ENCODE measurements at places on chromosomes 5 and 9.

- DNase-seq = no peak
Measured at GRCh38 chr5:91357012-91357634, 26.0 kb downstream of the ARRDC3 start.

DNA sequence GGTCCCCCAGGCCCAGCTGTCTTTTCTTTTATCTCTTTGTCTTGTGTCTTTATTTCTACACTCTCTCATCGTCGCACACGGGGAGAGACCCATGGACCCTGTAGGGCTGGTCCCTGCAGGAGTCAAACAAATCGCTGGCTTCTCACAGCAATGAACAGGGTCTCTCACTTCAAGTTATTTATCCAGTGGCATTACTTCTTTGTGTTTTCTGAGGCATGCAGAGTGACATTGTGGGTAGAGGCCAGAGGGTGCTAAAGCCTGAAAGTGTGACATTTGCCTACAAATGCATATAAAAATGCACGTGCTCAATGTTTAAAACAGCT, 127.6 kb downstream of the ST8SIA4 start:
- DNase-seq = no peak

- no peak for DNase-seq
Measured at GRCh38 chr9:7011395-7012067, 253.8 kb downstream of the KDM4C start.

DNA sequence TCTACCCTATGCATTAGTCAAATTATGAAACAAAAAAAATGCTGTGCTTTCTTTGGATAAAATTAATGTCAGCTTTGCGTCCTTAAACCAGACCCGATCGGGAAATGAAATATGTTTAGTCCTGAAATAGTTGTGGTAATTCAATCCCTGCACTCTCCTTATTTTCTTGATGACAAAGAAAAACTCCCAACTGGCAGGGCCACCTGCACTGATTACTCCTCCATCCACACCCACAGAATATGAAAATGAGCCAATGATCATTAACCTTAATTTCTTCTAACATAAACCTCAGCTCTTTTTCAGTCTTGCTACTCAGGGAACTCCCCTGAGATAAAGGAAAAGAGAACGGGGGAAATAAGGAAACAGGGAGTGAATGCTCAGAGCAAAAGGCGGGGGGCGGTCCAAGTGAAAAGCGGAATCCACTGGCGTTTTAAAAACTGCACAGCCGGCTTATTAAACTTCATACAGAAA, 245.3 kb downstream of the BNC2 start:
- no peak for DNase-seq

DNA sequence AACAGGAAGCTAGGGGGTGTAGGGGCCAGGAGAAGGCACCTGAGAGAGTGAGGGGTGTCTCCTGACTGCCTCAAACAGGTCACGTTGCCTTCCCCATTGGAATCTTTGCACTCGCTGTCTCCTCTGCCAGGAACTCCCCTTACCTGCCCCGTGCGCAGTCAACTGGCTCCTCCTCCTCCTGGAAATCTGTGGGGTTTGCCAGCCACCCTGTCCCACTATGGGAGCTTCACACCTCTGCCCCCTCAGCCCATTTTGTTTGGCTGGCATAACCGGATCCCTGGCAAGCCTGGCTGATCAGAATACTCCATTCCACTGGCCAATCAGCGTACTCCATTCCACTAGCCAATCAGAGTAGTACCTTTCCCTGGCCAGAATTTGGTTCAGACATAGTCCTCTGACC, 10.4 kb upstream of the SLC34A1 start:
- DNase-seq = no peak

DNA sequence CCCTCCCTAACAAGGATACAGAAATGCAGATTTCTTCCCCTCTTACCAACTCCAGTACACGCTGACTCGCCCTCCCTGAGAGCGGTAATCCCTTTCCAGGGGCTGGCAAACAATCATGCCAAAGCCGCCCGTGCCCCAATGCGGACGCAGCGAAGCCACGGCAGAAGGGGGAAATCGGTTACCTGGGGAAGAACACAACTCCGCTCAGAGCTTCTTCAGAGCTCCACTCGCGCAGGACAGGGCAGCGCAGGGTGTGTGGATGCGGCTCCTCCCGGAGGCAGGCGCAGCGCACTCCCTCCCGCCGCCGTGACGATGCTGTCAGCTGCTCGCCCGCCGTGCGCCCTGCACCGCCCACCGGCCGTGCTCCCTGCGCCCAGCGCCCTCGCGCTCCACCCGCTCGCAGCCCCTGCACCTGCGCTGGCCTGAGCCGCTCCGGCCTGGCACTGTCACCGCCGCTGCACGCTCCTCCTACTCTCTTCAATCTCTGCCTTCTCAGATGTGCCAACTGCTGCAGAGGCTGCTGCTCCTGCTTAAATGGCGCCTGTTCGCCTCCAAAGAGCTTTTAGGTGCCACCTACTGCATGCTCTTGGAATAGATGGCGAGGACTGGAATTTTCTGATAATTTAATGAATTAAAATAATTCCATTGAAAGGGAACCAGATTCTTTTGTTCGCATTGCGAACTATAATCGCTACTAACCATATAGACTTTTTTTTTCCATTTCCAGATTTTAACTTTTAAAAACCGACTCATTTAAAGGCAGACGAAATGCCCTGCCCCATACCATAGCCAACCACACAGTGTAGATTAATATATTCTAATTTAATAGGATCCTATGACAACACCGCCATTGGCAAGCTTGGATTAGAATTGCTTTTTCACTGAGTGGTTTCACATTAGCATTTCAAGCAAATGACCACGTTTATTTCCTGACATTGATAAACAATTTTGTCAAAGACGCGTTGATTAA, at the start of gene DIRAS2:
Gene DIRAS2, minus strand, starts transcription at position 255 of the 970 bp plus-strand sequence. CDS start 28,997 bp downstream, outside the sequence.
- no peak for DNase-seq

- DNase-seq = no peak
Measured at GRCh38 chr9:120668399-120668798, 45.9 kb downstream of the MEGF9 start.
